ENCODE measurements at places on chromosomes 2 and 18.

DNA sequence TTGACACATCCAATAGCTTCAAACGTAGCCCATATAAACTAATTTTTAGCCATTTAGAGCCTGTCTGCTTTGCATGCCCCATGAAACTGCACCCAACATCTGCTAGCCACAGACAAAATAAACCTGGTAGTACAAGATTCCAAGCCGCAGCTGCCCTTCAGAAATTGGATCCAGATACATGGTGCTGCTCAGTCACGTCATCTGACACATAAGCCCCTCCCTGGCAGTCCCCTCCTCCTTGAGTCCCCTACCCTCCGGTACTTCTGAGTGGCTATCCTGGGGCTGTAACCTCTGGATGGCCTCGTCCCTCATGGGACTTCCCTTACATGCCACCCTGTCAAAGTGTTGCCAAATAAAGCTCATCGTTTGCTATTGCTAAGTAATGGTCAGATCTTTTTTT is 33.8 kb downstream of the PROC start:
- no peak for DNase-seq

DNA sequence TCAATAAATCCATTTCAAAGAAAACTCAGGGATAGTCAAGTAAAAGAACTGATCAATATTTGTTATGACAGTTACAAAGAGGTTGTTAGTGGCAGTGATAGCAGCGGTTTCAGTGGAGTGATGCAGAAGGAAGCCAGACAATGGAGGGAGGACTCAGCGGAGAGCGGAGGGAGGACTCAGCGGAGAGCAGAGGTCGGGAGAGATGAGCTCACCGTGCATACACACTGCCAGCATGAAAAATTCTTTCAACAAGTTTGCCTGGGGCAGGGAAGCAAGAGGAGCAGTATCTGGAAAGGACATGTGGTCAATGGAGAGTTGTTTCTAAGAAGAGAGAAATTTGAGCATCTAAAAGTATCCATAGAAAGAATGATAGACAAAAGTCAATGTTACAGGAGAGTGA is 60.9 kb upstream of the BCL11A start:
- DNase-seq, result no peak

- DNase-seq, result no peak
Measured at GRCh38 chr2:80515964-80516363, 211.4 kb upstream of the LRRTM1 start.

DNA sequence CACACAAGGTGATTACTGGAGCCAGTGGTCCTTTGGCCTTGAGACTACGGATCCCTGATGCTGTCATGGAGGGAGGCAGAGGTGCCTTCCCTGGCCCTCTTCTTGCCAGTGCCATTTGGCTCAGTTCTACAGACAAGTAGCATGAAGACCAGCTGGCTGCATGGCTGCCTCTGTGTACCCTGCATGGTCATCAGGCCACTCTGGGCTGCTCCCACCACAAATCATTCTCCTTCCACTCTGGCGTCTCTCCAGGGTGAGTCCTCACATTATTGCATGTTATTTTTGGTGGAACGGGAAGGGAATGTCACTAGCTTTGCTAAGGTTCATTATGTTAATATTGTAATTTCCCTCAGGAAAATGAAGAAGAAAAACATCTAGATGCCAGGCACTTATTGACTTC is 229.8 kb downstream of the VAPA start:
- no peak for DNase-seq

DNA sequence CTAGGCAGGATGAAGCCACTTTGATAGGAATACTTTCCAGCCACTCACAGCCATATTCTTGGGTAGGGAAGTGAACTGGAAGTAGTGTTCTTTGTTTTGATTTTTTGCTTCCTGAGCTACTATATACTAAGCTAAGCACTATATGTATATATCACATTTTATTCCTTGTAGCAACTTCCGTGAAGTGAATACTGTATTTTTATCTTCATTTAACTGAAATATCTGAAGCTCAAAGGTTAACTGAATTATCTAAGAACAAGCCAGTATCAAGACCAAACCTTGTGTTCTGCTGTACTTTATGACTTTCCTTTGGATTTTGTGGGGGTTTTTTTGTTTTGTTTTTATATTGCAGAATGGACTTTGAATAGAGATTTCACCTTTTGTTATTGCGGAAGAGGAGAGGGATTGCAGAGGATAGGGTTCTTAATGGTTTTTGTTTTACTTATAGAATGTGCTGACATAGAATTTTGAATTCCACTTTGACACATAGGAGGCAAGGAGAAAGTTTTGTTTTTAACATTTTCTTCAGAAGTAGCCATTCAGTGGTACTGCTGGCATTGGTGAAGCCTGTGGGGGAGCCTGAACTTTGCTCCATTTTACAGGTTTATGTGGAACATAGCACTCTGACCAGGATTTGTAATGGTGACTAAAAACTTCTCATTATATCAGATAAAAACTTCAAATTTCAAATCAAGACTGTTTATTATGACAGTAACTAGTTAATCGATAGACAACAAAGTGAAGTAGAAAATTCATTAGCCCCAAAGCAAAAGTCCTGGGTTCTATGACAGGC is 24.1 kb upstream of the RNF138 start:
- DNase-seq, result no peak

- no peak for DNase-seq
Measured at GRCh38 chr2:45134726-45135125, 125.5 kb upstream of the SIX2 start.

DNA sequence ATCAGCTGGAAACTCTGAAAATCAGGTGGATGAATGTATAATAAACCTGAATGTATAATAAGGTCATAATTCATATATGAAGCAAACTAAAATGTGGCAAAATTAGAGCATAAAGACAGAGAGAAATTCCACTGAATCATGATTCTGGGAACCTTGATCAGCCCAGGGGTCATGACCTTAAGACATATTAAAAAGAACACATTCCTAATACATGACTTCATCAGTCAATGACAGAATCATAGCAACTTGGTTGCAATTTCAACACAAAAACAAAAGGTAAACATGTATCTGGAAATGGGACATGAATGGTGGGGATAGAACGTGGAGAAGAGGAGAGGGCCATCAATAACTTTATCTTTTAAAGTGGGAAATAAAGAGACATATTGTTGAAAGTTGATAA is 17.6 kb downstream of the AFF3 start:
- no peak for DNase-seq

DNA sequence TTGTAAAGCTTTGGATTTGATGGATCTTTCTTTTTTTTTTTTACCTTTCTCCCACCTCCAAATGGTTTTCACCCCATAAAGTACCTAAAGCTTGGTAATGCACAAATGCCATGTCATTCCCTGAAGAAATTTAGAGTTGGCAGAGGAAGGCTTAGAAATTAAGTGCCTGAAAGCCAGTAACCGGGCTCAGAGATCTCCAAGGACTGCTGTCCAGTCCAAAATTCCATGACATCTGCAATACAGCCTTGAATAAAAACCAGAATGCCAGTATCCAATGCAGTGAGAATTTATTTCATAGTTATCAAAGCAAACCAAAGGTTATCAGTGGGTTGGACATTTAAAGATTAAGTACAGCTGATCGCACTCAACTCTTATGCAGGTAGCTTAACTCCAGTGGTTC is 209.9 kb upstream of the RBBP8 start:
- DNase-seq, result no peak

Data from right hindlimb (tissue), 1 donor.